ENCODE measurements at places on chromosomes 11 and 22.

DNA sequence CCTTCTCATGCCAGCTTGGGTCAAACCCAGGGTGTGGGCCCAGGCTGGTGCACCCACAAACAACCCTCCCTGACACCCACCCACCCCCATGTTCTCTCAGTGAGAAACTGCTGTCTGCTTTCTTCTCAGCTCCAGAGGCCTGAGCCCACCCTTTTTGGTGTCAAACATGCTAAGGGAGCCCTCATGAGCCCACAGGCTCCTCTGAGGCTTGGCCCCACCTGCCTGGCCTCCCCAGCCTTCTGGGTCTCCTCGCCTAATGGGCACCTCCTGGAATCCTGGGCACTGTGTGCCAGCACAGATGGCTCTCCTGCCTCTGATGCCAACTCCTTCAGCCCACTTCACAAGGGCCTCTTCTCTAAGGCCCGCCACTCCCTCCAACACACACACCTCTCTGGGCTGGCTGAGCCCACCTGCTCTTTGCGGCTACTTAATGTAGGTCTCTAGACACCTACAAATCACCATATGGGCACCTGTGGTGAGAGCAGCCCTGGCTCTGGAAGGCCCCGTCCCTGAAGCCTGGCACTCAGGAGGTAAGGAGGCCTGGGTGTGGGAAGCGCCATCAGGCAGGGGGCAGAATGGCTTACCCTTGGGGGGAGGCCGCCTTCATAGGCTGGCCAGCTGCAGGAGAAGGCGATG is 4.4 kb downstream of the NAGA start:
- DNase-seq: no peak

- DNase-seq: peak; percentile 58
Measured at GRCh38 chr11:59822989-59823566, 12.5 kb upstream of the MRPL16 start.

- no peak for DNase-seq
Measured at GRCh38 chr11:25981998-25982397, 349.9 kb upstream of the ANO3 start.

GRCh38 chr11:33179348-33179803 is 18.1 kb upstream of the CSTF3 start:
- DNase-seq: no peak

- DNase-seq: no peak
Measured at GRCh38 chr11:100192181-100192580, 494.9 kb upstream of the ARHGAP42 start.

DNA sequence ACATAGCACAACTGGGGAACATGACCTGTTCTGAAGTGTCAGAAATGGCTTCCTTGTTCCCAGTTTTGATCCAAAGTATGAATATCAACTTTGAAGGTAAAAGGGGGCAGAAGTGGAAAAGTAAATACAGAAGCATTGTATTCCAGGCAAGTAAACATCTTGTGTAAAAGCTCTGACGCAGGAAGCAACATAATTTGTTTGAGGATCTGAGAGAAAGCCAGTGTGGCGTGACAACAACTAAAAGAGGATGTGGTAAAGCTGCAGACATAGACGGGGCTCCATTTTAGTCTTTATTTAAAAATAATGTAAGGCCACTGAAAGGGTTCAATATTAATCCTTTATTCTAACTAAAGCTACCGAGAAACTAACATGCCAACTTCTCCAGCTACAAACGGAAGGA is 310.2 kb downstream of the DLG2 start:
- peak; percentile 1 for DNase-seq

DNA sequence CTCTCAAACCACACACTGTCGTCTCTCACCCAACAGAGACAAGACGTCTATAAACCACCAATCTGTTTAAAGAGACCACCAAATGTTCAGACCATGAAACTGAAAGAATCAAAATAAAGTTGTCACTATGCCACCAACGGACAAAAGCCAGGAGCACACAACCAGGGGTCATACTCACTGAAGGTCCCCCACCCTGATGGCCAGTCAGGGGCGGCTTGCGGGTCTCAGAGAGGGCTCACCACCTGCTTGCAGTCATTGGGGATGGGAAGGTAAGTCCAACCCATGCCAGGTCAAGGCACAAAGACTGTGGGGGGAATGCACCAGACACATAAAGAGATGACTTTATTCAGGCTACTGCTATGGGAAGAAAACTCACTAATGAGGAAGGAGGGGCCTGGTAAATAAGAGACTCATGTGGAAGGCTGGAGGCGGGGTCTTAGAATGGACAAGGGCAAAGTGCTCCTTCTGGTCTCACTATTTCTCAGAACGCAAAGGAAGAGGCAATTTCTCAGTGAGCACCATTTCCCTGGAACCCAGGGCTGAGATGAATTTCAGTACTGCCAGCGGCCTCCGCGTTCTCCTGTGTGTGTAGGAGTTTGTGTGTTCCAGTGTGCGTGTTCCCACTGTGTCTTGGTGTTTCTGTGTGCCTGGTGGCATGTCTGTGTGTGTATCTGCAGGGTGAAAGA is 17.3 kb downstream of the SCARF2 start:
- no peak for DNase-seq

GRCh38 chr22:44561139-44561840 is 63.3 kb upstream of the RTL6 start:
- no peak for DNase-seq

GRCh38 chr22:17976121-17976520 is 48.2 kb downstream of the MICAL3 start:
- no peak for DNase-seq

- no peak for DNase-seq
Measured at GRCh38 chr22:46934746-46935491, 172.5 kb downstream of the TBC1D22A start.

GRCh38 chr11:70555078-70555477 is 156.7 kb downstream of the CTTN start:
- DNase-seq: no peak

DNA sequence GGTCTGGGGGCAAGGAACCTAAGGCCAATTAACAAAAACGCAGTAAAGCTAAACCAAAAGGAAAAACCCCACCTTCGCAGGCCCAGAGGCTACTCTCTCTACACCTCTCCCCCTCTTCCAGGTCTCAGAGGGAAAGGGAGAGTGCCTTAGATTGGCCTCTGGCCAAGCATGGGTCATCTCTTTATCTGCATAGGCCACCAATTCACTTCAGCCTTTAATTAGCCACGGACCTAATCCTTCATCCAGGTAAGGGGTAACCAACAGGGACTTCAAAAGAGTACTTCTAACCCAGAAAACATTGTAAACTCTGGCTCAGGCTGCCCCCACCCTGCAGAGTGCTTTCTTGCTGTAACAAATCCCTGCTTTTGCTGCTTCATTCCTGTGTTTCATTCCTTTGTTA is 9.4 kb downstream of the VSTM5 start:
- no peak for DNase-seq

DNA sequence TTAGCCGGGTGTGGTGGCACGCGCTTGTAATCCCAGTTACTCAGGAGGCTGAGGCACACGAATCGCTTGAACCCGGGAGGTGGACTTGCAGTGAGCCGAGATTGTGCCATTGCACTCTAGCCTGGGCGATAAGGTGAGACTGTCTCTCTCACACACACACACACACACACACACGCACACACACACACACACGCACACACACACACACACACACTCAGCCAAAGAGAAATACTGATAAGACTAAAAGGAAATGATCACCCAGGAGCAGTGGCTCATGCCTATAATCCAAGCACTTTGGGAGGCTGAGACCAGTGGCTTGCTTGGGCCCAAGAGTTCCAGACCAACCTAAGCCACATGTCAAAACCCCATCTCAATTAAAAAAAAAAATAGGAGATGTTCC is 20.8 kb downstream of the HSPA8 start:
- no peak for DNase-seq

- DNase-seq: peak; percentile 3
Measured at GRCh38 chr11:32259641-32260081, 168.8 kb downstream of the RCN1 start.

DNA sequence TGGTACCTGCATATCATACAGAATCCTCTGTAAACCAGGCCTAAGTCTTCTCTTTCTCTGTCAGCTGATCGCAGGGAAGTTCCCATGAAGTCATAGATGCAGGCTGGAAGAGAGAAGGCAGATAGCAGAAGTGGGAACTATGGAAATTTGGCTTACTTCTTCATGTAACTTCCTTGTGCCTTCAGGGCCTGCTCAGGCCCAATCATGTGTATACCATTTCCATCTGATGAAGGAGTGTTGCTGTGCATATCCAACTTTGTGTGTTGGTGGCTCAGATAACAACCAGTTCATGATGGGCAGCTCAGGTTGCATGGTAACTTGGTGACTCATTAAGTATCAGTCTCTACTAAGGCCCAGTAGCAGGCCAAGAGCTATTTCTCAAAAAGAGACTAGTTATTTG is 53.1 kb upstream of the CEP295 start:
- no peak for DNase-seq

DNA sequence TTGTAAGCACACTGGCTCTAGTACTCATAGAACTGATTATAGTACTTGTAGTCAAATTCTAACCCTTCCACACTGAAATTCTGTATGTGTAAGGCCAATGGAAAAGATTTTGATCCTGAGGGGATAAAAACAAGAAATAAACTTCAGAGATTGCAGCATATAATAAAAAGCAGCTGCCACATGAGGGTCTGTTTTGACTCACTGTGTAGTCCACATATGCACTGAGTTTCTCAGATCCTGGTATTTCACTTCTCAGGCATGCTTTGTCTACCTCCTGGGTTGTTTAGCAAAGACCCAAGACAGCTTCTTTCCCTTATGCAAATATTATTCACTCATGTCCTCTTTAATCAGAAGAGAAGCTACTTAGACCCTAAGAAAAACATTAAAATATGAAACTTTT is 71.1 kb upstream of the SLC5A12 start:
- no peak for DNase-seq

DNA sequence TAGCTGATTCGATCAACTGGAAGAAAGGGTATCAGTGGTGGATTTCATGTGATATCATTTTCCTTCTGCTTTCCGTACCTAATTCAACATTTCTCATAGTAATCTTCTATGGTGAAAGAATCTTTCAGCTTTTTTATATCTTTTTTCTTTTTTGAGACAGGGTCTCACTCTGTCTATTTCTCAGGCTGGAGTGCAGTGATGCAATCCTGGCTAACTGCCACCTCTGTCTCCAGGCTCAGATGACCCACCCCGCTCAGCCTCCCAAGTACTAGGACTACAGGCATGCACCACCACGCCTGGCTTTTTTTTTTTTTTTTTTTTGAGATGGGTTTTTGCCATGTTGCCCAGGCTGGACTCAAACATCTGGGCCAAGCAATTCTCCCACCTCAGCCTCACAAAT is 18.6 kb upstream of the CHORDC1 start:
- no peak for DNase-seq

- no peak for DNase-seq
Measured at GRCh38 chr22:37273126-37273845, 9.0 kb upstream of the CYTH4 start.

DNA sequence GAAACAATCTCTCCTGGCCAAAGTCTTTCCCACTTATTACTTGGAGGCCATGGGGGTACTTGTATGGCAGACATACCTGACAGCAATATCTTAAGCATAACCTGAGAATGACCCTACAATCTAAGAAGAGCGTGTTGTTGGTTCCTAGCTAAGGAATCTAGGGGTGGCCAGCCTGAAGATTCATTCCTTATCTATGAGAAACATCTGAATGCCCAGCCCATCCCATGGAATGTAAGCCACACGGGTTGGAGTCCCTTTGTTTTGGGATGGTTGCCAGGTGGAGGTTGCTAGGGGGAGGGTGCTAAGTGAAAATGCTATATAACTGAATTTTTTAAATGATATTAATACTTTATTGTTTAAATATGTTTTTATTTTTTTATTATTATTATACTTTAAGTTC is 725.0 kb downstream of the ETS1 start:
- no peak for DNase-seq

DNA sequence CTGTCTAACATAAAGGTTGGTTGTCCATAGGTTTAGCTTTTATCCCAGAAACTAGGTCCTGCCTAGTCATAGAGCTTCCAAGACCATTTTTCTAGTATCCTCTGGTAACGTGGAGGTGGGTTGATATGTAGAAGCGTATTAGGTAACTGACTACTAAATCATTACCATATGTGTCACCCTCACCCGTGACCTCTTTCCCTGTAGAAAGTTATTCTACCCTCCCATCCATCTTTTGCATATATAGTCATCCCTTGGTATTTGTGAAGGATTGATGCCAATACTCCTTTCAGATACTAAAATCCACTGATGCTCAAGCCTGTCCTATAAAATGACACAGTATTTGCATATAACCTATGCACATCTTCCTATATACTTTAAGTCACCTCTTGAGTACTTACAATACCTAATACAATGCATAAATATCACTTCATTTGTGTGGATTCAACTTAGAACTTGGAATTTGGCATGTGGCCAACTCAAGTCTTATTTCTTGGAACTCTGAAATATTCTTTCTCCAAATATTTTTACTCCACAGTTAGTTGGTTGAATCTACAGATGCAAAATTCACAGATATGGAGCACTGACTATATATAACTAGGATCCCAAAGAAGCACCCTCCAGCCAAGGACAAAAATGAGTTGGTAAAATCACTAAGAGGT is 497.0 kb upstream of the TENM4 start:
- DNase-seq: no peak

DNA sequence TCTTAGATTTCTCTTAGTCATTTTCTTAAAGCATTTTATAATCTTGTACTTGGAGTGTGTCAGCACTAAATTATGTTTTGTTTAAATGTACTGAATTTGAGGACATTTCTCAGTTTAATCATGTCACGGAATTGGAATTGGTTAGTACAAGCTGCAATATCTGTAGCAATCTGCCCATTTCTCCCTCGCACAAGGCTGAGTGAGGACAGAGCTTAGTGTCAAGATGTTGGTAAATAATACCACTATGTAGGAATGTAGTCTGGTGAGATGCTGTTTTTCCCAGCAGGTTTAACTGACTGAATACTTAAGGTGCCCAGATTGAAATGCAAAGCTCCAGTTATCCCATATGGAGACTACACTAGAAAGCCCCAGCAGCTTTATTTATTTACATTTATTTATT is 30.6 kb downstream of the SREBF2 start:
- no peak for DNase-seq

DNA sequence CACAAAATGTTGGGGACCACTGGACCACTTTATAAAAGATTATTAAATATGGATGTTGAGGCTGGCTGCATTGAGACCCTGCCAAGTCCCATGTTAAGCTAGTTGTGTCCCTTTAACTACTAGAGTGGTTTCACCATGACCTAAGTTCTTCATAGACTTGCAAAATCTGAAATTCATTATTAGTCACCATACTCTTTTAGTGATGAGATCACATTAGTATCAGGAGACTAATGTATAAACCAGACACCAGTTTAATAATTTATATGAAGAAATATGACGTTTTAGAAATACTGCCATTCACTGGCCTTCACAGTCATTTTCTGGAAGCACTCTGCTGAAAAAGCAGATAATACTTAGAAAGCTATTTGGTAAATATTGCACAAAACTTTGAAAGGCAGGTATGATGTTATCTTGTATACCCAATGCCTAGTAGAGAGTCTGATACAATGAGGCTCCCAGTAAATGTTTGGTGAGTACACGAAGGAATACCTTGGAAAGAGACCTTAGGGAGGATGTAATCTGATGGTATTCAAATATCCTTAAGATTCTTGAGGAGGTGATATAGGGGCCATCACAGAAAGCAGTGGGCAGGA is 728.2 kb upstream of the ANO5 start:
- DNase-seq: no peak

GRCh38 chr11:18280438-18281045 is 14.5 kb downstream of the SAA1 start:
- peak; percentile 7 for DNase-seq

GRCh38 chr11:14766585-14766984 is 123.0 kb downstream of the PDE3B start:
- no peak for DNase-seq

Measured in CD4-positive, alpha-beta T cell treated with Interleukin-12 subunit alpha and Interleukin-12 subunit beta, for 1 hour (primary cell).